OCI-M1 (cell line): ENCODE measurements at places on chromosomes 16 and 17.

GRCh38 chr17:67488161-67488560 is 111.1 kb downstream of the PITPNC1 start:
- no peak for DNase-seq

GRCh38 chr17:18182110-18182977 is 1.3 kb upstream of the ALKBH5 start:
- peak; percentile 43 for DNase-seq

DNA sequence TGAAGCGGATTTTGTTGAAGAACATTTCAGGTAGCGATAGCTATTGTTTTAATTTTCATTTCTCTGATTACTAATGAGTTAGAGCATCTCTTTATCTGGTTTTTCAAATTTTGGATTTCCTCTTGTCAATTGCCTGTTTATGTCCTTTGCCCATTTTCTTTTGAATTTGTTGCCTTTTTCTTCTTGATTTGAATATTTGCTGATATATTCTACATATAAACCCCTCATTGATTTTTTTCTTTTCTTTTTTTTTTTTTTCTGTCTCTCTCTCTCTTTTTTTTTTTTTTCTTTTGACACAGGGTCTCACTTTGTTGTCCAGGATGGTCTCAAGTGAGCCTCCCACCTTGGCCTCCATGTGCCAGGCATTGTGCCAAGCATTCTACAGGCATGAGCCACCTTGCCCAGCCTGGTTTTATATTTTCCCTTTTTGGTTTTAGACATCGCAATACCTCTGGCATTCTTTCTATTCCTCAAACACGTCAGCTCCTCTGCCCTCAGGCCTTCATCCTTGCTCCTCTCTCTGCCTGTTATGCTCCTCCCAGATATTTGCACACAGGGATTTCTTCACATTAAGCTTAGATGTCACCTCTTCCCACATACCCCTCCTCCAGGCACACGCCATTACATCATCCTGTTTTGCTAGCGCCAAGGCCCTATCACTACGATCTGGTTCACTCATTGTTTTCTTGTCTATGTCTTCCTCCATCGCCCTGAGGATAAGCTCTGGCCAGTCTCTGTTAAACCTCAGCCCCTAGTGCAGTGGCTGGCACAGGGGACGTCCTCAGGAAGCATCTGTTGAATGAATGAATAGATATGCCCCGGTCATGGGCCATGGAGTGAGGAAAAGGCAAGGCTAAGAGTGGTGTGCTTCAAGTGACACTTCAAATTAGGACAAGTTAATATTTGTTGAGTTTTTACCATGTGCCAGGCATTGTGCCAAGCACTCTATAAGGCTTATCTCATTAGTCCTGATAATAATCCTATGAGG is 8.6 kb downstream of the SARM1 start:
- DNase-seq = peak; percentile 73

GRCh38 chr16:15482068-15482747 is 47.8 kb downstream of the BMERB1 start:
- no peak for DNase-seq

DNA sequence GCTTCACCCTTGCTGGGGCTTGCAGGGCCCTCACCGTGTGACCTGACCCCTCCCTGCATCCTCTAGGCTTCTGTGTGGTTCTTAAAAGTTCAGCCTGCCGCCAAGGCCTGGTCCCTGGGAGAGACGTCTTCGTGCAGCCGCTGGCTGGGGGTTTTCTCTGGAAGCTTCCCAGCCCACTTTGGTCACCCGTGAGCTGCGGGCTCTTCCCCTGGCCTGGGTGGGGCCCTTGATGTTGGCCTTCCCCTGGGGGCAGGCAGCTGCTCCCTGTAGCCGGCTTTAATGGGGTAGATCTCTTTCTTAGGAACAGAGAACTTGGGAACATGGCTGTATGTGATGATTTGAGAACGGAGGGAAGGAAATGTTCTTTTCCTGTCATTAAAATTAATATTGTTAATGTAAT is 32.7 kb downstream of the ZNF750 start:
- no peak for DNase-seq

- DNase-seq = no peak
Measured at GRCh38 chr16:80202831-80203413, 337.9 kb upstream of the DYNLRB2 start.

GRCh38 chr17:2904135-2904534 is 107.9 kb downstream of the RAP1GAP2 start:
- DNase-seq = no peak

DNA sequence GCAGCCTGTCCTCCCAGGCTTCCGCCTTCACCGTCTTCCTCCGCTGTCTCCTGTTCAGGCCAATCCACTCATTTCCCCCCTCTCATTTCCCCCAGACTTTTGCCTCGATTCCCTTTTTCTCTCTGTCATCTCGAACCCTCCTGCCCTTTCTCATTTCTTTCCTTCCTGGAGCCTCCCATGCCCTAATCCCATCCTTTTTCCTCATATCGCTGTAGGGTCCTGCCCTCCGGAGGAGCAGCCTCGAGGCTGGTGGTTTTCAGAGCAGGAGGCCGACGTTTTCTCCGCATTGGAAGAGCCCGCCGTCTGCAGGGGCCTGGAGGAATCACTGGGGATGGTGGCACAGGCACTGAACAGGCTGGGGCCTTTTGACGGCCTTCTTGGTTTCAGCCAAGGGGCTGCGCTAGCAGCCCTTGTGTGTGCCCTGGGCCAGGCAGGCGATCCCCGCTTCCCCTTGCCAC is 597 bp downstream of the OVCA2 start:
- peak; percentile 49 for DNase-seq

DNA sequence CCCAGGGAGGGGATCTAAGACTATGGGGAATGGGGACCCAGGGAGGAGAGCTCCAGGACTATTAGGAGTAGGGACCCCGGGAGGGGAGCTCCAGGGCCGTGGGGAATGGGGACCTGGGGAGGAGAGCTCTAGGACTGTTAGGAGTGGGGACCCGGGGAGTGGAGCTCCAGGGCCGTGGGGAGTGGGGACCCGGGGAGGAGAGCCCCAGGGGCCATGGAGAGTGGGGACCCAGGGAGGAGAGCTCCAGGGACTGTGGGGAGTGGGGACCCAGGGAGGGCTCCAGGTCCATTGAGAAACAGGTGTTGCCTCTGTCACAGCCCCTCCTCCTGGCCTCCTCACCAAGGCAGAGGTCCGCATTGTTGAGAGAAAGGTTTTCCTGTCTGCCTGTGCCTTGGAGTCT is 16.0 kb downstream of the MPRIP start:
- DNase-seq = no peak

GRCh38 chr17:41340494-41340893 is 10.1 kb downstream of the KRT33A start:
- no peak for DNase-seq

DNA sequence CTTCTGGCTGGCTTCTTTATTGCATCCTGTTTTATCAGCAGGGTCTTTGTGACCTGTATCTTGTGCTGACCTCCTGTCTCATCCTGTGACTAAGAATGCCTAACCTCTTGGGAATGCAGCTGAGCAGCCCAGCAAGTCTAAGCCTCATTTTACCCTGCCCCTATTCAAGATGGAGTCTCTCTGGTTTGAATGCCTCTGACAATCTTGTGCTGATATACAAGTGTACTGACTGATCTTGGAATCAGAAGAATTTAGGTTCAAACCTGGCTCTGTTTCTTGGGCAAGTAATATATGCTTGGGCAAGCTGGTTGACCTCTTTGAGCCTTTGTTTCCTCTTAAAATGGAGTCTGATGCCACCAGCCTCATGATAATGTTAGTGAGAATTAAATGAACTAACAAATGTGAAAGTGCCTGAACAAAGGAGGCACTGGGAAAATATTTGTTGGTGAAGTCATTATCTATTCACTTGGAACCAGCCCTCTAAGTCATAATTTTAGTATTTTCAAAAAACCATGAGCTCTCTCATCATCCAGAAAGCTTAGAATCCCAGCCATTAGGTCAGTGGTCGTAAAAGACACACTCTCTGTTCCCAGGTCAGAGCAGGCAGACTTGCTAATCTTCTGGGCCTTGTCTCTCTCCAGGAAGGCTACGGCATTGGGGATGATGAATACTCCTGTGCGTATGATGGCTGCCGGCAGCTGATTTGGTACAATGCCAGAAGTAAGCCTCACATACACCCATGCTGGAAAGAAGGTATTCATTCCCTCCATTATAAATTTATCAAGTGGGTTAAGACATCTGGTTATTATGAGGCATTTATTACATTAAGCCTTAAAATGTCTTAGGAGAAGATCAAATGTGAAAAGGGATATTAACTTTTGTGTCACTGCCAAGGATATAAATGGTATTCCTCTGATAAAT is 18.1 kb upstream of the ARL2BP start:
- no peak for DNase-seq

DNA sequence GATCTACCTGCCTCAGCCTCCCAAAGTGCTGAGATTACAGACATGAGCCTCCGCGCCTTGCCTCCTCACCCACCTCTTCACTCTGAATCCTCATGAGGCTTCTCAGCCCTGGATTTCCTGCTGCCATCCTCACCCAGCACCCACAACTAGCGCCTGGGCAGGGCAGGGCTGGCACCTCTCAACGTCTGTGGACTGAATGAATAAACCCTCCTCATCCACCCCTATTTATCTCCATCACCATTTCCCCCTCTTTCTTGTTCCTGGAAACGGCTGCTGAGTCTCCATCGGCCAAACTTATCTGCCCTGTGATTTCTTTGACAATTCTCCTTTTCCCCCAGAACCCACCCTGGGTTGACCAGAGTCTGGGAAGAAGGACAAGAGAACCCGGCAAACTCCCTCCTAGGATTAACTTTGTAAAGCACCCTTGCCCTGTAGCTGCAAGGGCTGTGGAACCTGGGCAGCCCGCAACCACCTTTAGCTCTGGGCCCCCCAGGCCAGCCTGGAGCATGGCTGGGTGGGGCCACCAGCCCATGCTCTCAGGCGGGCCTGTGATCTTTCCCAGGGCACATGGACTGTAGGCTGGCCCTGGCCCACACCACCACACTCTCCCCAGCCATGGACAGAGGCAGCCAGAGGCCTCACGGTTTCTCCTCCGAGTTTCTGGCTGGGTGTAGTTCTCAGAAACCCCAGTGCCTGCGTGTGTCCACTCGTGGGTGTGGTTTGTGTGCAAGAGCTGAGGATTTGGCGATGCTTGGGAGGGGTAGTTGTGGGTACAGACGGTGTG is 2.4 kb downstream of the SPN start:
- DNase-seq = peak; percentile 54
